NCI-H2171 (cell line): ENCODE measurements at places on chromosomes 4 and X.

DNA sequence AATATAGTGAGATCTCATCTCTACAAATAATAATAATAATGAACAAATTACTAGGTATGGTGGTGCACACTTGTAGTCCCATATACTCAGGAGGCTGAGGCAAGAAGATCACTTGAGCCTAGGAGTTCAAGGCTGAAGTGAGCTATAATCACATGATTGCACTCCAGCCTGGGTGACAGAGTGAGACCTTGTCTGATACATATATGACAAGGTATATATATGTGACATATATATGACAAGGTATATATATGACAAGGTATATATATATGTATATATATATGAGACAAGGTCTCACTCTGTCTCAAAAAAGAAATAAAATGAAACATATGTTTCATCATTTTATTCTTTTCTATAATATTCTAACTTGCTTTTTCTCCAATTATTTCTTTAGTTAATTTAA is 278.1 kb upstream of the TET2 start:
- DNase-seq = no peak

- peak; percentile 20 for DNase-seq
Observed at GRCh38 chrX:44459501-44459900, 83.2 kb downstream of the FUNDC1 start.

DNA sequence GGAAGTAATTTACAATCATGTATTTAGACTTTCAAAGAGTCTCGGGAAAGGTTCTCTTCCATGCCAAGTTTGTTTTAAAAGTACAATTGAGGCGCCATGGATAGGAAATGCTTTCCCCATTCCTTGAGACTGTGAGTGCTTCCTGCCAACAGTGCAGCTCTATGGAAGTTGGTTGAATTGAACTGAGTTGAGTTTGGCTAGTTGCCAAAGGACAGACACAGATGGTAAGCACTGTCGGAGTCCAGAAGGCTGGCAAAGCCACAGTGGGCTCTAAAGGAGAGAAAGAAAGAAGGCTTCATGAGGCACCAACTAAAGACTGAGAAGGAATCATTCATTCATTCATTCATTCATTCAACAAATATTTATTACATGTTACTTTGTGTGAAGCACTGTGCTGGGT is 4.3 kb upstream of the KCNE5 start:
- DNase-seq = peak; percentile 0

DNA sequence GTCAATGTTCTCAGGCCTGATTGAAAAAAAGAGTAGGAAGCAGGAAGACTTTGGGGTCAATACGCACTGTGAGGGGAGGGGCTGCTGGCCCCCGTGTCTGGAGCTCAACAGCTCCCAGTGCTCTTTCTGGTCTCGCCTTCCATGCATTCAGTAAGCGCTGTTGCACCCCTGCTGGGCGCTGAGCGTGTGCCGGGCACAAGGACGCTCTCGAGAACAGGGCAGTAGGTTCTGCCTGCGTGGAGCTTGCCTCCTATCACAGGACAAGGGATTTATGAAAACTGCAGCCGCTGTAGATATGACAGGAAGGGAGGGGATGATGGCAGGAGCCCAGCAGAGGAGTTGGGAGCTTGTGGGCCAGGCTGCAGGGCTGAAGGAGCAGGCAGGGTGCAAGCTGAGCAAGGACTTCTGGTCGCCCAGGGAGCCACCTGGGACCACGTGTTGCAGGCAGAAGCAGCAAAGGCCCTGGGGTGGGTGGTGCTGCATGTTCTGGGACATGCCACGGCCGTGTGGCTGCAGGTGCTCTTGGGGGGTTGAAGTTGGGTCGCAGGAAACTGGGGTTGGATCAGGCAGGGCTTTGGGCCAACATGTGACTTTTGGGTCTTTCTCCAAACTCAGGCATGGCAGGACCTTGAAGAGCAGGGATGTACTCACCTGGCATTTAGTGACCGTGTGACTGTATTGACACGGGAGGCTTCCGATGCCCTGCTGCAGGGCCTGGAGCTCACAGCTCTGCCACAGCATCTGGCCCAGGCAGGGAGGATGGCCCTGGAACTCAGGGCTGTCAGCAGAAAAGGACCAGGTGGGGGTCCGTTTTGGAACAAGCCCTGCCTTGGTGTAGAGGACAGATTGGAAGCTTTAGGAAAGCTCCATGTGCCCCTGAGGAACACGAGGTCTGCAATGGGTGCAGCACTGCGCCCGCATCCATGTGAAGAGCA is 97.9 kb downstream of the CPZ start:
- DNase-seq = no peak

GRCh38 chrX:106356580-106356979 is 188.5 kb downstream of the PWWP3B start:
- no peak for DNase-seq

GRCh38 chrX:109714340-109714958 is 18.6 kb downstream of the ACSL4 start:
- no peak for DNase-seq

DNA sequence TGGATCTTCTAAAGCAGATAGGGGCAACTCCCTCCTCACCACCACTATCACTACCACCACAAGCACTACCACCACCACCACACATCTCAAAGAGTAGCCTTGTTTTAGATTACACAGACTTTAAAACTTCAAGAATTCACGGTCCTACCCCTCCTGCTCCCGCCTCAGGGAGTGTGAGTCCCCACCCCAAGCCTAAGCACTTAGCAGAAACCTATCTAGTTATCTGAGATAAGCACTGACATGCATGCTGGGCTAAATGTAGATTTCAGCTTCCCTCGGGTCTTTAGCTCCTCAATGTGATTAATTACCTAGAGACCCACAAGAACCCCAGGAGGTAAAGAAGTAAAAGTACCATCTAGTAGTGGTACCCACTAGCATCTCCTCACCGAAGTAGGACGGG is 775 bp downstream of the AMOT start:
- no peak for DNase-seq

GRCh38 chrX:68061206-68061535 is 372.1 kb downstream of the OPHN1 start:
- DNase-seq = no peak

GRCh38 chr4:164252286-164252685 is 501.6 kb upstream of the SMIM31 start:
- no peak for DNase-seq

DNA sequence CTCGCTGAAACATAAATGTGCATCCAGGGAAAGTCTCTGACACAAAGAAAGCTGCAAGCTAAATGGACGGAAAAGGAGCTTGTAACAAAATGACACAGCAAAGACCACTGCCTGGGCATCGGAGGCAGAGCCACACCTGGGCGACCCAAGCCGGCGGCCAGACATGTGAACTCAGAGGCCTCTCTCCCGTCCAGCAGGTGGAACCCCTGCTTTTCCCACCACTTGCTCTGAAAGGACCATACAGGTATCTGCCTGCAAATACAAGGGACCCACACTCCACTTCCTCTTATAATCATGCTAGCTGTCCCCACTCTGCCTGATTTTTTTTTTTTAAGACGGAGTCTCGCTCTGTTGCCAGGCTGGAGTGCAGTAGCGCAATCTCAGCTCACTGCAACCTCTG is 12.0 kb downstream of the CPLX1 start:
- no peak for DNase-seq

DNA sequence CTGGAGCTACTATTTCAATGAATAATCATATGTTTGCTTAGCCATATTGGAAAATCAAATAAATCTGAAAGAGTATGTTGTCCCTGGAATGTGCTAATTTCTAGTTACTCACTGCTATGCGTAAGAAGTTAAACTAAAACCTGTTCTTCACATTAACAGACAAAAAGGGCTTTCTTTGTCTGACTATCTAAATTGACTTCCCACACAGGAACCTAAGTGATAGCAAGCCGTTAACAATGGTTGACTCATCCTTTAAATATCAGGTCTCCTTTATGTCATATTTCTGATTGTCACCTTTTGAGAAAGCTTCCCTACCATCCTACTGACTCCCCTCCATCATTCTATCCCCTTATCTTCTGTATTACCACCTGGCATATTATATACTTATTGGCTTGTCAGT is 81.4 kb downstream of the AMELX start:
- DNase-seq = no peak

GRCh38 chr4:138573246-138573645 is 331.1 kb upstream of the SLC7A11 start:
- DNase-seq = no peak

DNA sequence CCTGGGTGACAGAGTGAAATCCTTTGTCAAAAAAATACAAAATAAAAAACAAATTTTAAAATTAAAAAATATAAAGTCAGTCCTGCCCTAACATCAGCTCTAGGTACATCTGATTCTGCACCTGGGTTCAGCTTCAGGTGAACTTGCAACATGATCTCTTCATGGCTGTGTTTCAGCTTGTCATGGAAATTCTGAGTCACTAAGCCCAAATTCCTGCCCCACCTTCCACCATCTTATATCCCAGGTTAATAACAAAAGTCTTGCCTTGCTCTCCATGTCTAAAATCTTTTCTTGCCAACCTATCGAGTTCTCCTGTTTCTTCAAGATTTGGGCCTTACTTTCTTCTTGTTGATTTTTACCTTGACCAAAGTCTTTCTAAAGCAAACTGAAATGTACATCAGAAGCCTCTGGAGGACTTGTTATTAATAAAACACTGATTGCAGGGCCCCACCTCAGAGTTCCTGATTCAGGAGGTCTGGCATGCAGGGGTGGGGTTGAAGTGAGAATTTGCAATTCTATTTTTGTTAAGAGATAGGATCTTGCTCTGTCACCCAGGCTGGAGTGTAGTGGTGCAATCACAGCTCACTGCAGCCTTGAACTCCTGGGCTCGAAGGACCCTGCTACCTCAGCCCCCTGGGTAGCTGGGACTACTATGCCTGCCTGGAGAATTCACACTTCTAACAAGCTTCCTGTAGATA is 125.8 kb upstream of the VCX3A start:
- DNase-seq = no peak

GRCh38 chr4:47990145-47990544 is 26.3 kb downstream of the CNGA1 start:
- DNase-seq = no peak

DNA sequence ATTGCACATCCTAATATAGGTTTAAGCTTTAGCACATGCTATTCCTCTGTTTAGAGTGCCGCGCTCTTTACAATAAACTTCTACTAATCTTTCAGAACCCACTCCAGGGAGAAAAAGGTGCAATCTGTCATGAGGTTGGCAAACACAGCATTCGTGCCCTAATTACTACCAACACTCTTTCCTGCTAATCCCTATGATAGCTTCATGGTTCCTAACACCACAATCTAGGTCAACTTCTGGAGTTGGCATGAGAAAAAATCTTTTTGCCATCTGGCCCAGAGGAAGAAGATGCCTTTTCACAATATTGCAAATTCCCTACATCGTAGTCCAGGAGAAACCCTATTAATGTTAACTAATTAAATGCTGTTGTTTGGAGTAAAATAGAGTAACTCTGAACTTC is 39.6 kb downstream of the TMA16 start:
- no peak for DNase-seq

DNA sequence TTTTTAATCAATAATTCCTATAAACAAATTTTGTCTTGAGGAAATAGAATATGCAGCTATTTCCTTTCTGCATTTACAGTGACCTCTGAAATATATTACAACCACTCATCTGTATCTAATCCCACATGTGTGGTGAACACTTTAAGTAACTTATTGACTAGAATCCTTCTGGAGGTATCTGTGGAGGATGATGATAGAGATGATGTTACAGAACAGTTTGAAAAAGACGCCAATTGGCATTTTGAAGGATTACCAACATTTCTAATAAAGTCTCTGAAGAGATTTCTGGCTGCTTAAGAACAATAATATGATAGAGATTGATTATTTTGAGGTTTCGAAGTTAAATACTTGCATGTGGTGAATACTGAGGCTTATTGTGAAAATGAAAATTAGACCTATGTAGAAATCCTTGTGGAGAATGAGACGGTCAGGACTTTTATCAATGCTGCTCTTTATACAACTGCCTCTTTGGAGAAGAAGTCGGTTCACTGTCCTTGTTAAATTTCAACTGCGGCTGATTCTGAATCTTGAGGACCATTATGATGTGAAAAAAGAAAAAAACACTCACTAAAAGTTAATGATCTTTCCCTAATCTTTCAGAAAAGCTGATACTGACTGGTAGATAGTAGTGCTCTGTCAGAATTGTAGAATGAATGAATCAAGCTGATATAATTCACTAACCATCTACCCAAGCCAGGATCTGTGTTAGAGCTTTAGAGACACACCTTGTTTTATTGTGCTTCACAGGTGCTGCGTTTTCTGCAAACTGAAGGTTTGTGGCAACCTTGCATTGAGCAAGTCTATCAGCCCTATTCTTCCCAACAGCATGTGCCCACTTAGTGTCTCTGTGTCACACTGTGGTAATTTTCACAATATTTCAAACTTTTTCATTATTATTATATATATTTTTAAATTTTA is 204.7 kb downstream of the SPRY1 start:
- DNase-seq = no peak

DNA sequence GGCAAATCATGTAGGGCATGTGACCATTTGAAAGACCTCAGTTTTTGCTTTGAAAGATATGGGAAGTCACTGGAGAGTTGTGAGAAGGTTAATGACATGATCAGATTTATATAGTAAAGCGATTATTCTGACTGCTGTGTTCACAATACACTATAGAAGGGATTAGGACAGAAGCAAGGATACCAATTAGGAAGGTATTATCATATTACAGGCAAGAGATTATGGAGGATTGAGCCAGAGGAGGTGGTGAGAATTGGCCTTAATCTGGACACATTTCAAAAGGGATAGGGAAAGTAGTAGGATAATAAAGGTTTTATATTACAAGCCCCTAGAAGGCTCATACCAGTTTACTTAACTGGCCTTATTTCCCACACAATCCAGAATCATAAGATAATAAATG is 124.9 kb upstream of the POF1B start:
- DNase-seq = no peak

- DNase-seq = no peak
Observed at GRCh38 chr4:147884536-147884935, 152.6 kb downstream of the ARHGAP10 start.

DNA sequence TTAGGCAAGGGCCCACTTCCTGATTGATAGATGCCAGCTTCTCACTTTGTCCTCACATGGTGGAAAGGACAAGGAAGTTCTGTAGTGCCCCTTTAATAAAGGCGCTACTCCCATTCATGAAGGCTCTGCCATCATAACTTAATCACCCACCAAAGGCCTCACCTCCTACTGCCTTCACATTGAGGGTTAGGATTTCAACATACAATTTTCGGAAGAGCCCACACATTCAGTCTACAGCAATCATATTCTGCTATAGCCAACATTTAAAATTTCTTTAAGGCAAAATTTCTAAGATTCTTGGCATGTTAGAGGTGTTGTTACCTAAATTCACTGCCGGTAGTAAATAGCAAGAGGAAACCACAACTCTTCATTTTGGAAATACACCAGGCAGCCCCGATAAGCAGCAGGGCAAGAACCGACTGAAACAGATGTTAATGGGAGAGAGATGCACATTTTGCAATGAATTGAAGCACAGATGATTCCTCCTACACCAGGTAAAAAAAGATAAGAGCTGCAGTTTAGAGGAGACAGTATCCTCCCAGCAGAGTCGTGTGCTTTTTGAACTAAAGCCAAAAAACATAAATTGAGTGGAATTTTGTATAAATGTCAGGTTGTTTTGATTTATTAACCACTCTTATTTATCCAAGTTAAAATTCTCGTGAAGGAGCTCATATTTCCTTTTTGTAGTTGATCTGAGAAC is 594.9 kb downstream of the KCTD8 start:
- peak; percentile 13 for DNase-seq

GRCh38 chr4:33078145-33078544 is 2358.0 kb downstream of the PCDH7 start:
- no peak for DNase-seq
